ENCODE measurements at places on chromosomes 2 and 18.

GRCh38 chr2:43898838-43899346 is 60.1 kb downstream of the ABCG8 start:
- no peak for DNase-seq

DNA sequence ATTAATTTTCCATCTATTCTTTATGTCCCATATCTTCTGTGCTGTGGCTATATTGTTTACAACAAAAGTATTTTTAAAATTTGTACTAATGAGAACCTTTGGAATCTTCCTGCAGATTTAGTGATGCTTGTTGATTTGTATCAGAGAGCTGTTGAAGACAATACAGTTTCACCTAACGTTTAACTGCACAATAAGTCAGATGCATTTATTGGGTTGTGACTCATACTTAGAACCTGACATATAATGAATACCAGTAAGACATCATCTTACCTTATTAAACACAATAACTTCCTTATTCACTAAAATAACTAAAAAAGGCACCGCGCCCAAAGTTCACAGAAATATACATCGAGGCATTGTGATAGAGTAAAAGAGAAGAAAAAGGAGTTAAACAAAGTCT is 43.8 kb upstream of the IL1R1 start:
- DNase-seq: no peak

- DNase-seq: no peak
These were observed 1913.1 kb upstream of the PIK3C3 start for GRCh38 chr18:40041951-40042350.

DNA sequence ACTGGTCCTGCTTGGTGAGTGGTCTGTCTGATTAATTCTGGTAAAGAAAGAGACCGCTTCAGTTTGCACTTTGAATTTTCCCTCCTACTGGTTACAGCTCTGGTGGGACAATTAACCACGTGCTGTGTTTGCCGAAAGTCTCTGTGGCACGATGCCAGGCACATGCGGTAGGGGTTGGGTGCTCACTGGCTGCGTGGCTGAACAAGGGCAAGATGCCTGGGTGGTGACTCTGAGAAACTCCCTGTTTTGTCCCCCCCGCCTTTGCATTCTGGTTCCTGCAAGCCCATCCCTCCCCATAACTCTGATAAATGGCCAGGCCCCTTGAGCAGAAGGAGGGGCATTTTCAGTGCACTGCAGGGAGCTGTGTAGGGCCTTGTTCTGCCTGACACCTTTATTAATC is 206.1 kb downstream of the TFCP2L1 start:
- no peak for DNase-seq

- no peak for DNase-seq
These were observed 4.2 kb upstream of the SCN3A start for GRCh38 chr2:165208094-165208493.

GRCh38 chr2:55408098-55408882 is 11.4 kb downstream of the CCDC88A start:
- DNase-seq: no peak

DNA sequence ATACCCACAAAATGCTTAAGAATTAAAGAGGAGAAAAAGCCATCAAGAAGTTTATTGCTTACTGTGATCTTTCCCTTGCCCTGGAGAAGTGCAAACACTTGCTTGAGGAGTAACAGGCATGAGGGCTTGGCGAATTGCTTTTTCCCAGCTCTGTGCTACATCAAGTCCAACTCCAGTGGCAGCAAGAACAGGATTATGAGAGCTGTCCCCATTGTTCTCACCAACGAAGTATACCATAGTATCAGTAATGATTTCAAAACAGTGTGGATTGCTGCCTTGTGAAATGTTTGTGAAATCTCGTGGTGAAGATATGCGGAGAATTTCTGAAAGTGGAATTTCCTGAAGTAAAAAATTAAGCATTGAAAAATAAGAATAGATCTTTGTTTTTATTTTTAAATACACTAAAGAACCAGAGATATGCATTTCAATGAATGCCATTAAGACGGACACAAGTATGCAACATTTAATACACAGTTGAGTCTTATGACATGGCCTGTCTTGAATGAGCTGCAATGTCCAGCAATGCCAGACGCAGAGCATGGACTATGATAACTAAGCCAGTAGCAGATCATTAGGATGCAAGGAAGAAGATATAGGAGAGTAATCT is 43.0 kb downstream of the NDUFAF7 start:
- no peak for DNase-seq

DNA sequence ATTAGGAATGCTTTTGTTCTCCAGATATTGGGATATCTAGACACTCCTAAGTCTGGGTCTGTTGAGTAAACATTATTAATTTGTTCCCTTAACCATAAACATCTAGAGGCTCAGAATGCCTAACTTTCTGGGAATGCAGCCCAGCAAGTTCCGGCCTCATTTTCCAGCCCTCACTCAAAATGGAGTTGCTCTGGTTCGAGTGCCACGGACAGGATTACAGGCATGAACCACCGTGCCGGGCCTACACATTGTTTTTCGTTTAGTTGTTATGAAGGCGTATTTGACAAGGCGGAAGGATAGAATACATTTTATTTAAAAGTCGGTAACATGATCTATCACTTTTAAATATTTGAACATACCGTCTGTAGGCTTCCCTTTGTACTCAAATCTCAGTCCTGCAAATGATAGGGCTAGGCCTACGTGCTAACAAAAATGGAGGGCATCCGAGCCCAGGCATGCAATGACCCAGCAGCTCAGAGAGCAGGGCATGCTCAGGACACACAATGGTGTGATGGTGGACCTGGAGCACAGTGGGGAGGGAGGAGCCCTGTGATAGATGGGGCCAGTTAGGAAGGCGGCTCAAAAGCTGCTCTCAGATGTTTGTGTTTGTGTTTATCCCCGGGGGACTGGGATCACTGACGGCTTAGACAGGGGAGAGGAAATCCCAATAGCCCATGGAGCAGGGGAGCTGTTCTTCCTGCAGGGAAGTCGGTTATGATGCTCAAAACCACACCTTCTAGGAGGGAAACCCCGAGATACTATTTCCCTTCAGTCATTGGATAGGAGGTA is 2.9 kb upstream of the SCYGR1 start:
- DNase-seq: no peak
